CMK (cell line): ENCODE measurements at places on chromosomes 7 and 10.
A peak's percentile ranks its signal among the peaks of the same experiment; 100 is the strongest.

DNA sequence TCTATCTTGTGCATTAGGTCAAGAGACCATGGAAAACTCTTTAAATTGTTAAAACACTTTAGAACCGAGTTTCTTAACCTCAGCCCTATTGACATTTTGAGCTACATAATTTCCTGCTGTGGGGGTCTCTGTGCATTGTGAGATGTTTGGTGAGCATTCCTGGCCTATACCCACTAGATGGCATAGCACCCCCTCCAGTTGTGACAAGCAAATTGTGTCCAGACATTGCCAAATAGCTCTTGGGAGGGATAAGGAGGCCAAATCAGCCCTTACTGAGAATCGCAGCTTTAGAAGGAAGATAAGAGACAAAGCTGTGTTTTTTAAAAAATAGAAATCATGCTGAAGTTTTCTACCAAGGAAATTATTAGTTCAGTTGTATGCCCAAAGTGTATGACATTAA, 1158.5 kb upstream of the C7orf33 start:
- no peak for DNase-seq

- DNase-seq = no peak
Observed at GRCh38 chr10:91679296-91679695, 46.4 kb upstream of the PPP1R3C start.

DNA sequence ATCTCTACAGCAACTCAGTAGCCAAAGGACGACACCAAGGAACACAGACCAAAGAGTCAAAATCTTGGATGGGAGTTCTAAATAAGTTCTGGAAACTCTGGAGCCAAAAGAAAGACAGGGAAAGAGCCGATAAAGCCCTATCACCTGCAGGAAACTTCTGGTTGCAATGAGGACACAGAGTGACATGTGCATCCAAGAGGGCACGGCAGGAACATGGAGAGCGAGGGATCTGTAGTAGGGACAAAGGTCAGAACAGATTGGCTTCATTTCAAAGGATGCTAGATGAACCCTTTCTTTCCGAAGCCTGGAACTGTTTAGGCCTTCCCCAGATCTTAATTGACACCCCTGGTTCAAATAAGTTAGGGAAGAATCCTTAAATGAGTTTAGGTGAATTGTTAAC, 39.5 kb downstream of the CACNA2D1 start:
- DNase-seq = no peak

GRCh38 chr7:135782801-135783200, 34.2 kb upstream of the FAM180A start:
- DNase-seq = no peak

DNA sequence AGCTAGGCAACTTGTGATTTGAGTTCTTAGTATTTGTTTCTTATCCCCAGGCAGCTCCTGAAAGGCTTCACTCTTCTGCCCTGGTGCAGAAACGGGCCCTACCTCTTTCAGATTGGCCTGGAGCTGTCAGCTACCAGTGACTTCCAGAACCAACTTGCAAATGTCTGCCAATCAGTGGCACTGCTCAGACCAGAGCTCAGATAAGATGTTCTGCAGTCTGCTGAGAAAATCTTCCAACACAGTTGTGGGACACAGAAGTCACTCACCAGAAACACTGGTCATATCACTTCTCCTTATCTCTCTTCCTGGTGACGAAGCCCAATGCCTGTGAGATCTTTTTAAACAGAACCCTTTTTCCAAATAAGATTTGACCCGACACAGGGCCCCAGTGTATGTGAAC, 81.9 kb upstream of the DUSP5 start:
- peak; percentile 24 for DNase-seq
